ENCODE measurements at places on chromosomes 7 and 10.

- no peak for DNase-seq
These were observed 33.1 kb downstream of the MALSU1 start for GRCh38 chr7:23332193-23332592.

GRCh38 chr10:60883187-60883586 is 60.8 kb downstream of the RHOBTB1 start:
- no peak for DNase-seq

GRCh38 chr7:972676-973309 is 2.6 kb downstream of the COX19 start:
- DNase-seq: no peak

- DNase-seq: no peak
These were observed 73.4 kb upstream of the BTBD16 start for GRCh38 chr10:122197611-122198222.

GRCh38 chr7:97013134-97013844 is 7.9 kb downstream of the DLX6 start:
- no peak for DNase-seq

- DNase-seq: no peak
These were observed 292.3 kb upstream of the PITRM1 start for GRCh38 chr10:3464760-3465405.

GRCh38 chr10:95813054-95813685 is 57.2 kb downstream of the ENTPD1 start:
- no peak for DNase-seq

- DNase-seq: no peak
These were observed 36.3 kb upstream of the CDK6 start for GRCh38 chr7:92872701-92873100.

DNA sequence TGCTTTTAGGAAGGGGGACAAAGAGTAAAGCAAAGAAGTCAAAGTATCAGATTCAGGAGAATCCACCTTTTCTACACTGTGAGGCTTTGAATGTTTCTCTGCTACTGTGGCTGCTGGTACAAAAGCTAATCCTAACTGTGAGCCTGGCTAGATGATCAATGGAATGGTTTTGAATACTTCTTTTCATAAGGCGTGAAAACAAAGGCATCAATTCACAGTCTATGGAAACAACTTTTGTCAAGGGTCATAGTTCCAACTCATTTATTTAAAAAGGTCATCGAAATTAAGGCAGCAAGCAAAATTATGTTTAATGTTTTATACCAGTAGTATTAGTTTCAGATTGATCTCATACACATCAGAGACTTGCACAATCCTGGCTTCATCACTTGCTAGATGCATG is 118.1 kb downstream of the CTTNBP2 start:
- no peak for DNase-seq

All from glutamatergic neuron (in vitro differentiated cells).